ENCODE measurements at places on chromosomes 4 and X.

- no peak for DNase-seq
Measured at GRCh38 chr4:113256946-113257345, 207.5 kb downstream of the ANK2 start.

DNA sequence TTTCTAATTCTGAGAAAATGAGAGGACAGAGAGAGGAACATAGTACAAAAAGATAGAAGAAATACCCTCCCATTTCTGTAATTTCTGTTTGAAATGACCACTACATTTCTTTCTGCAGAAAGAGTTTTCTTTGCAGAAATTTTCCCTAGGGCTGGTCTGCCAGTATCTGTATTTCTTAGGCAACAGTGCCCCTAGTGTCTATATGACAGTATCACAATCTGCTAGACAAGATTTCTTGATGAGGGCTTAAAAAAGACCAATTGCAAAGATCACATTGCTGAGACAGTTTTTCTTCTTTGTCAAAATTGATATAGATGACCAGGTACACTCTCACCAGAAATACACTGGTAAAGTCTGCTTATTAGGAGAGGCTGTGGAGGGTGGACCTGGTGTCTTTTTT, 81.0 kb upstream of the ZDHHC15 start:
- no peak for DNase-seq

DNA sequence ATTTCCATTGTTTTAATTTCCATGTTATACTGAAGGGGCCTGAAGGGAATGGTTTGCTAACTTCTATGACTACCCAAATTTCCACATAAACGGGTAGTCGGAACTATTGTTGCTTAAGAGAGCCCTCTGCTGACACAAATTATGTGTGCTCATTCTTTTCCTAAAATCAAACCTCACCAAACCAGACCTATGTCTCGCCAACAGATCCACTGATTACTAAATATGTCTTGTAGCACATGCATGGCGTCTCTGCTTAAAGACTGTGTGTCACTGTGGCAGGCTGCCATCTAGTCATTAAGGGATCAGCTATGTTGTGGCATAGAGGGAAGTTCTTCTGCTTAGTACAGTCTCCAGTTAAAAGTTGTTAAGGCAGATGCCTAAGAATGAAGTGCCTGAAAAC, 25.1 kb downstream of the PIR start:
- DNase-seq: no peak

DNA sequence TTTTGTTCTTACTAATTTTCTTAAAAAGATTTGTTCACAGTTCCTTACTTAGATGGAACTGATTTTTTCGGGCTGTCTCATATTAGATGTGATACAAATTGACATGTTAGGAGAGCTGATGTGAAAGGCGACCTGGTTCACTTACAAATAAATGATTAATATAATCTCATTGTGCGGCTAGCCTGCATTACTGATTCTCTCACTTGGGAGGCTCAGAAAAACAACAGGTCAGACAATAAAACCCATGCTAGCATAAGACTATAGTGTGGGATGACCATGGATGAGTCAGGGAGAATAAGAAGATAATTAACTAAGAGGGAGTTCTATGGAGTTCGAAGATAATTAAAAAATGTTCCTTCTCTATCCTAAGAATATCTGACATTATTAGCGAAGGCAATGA, 40.8 kb downstream of the RTL9 start:
- DNase-seq: no peak

GRCh38 chr4:115945026-115945425, 831.6 kb upstream of the NDST4 start:
- DNase-seq: no peak

DNA sequence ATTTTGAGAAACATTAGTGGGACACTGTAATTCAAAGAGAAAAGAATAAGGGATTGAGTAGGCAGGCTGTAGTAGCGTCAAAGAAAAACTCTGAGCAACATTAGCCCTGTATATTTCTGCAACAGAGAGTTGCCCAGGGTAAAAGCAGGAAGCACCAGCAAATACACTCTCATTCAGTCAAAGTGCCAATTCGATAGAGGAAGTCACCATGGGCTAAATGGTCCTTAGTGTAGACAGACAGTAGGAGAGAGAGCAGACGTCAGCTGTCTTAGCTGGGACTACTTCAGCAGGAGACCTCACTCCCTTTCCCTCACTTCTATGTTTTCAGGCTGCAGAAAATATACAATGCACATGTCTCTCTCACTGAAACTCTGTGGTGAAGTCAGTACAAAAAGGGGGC, 2073.8 kb upstream of the TENM3 start:
- no peak for DNase-seq
